ENCODE measurements at places on chromosomes 6 and 20. TPM values are rescaled to one million over a fixed set of nuclear protein-coding genes. Genes with fewer than 3 reads are reported as not detected.

DNA sequence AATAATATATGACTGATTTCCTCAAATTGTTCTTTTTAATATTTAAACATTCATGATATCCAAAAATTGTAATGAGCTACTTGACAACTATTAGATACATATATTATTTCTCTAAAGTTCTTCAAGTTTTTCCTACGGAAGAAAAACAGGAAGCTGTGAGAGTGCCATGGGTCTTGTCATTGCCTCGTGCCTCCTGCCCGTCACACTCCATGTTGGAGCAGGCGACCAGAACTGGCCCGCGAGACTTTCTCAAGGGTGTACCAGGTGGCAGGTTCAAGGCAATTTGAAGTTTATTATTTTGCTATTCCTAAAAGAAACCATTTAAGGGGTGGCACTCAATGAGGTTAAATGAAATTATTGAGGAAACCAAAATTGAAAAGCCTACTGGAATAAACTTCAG is 337.2 kb downstream of the HACE1 start:
- DNase-seq, result no peak

DNA sequence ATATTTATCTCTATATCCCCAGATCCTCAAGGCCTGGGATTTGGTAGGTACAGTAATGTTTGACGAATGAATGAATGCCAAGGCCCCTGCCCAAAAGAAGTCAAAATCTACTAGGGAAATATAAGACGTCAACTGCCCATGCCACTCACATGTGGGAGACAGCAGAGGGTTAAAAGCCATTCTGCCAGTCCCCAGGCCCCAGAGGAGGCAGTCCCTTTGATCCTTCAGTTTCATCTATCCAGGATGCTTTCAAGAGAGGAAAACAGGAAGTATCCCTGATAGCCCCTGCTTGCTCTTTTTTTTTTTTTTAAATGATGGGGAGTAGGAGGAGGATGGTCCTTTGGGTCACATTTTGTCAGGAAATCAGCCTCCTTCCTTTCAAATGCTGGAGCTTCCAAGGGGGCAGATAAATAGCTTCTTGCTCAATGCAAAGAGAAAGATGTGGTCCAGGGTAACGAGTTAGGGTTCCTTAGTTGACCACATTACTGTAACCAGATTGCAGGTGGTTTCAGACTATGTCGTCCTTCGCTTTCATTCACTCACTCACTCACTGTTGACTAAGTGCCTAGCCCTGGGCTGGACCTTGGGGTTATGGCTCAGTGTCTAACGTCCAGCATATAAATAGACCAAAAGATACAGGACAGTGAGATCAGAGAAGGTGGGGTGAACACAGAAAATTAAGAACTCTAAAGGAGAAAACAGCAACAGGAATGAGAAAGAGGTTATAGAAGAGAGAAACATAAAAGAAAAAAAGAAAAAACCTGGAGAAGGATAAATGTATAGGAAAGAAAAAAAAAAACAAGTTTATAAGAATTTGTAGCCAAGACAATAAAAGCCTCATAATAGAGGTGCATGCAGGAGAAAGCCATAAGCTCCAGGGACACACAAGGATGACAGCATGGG is 64.6 kb upstream of the PIM1 start:
- no peak for DNase-seq

GRCh38 chr6:151103266-151103665 is 136.5 kb upstream of the AKAP12 start:
- DNase-seq, result no peak

The RAET1G gene
- 2.2 TPM for total RNA-seq

The SLX4IP gene
- 5.9 TPM for total RNA-seq

The PRR18 gene
- total RNA-seq, result not detected

The BMP7 gene
- total RNA-seq, result not detected

The EMILIN3 gene
- under 0.01 TPM for total RNA-seq

The GLP1R gene
- not detected for total RNA-seq

Measured in IMR-90 (cell line).